ENCODE measurements at places on chromosomes 1 and 21.

DNA sequence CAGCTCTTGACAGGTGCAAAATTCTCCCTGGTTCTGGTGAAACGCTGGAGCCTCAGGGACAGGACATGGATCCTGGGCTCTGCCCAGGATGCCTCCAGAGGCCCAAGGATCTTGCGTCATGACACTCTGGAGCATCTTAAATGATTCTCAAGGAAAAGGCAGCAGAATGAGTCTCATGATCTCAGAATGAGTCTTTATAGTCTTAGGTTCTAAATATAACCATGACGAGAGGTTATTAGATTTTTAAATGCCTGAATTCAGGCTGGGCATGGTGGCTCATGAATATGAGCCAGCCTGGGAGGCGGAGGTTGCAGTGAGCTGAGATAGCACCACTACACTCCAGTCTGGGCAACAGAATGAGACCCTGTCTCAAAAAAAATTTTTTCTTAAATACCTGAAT, 55.5 kb downstream of the ECE1 start:
- DNase-seq, result no peak

GRCh38 chr1:10561955-10562354, 87.2 kb downstream of the PEX14 start:
- no peak for DNase-seq

DNA sequence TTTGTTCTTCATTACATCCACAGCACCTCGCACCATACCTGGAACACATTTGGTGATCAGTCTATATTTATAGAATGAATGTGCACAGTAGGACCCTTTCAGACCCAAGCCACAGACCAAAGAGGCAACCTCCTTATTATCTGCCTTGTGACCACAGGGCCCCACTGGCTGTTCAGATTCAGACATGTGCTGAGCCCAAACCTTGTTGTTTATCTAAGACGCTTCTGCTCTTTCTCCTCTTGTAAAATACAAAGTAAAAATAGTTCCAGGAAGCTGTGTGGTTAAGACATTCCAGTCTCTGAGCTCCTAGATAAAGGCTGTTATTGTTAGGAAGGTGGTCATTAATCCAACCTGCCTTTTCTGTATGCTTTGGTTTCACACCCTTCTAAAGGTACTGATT, 3.6 kb upstream of the SCMH1 start:
- no peak for DNase-seq

GRCh38 chr1:160705742-160706141, 5.9 kb downstream of the CD48 start:
- no peak for DNase-seq

- DNase-seq, result no peak
Observed at GRCh38 chr1:229392936-229393335, 41.0 kb downstream of the ACTA1 start.

DNA sequence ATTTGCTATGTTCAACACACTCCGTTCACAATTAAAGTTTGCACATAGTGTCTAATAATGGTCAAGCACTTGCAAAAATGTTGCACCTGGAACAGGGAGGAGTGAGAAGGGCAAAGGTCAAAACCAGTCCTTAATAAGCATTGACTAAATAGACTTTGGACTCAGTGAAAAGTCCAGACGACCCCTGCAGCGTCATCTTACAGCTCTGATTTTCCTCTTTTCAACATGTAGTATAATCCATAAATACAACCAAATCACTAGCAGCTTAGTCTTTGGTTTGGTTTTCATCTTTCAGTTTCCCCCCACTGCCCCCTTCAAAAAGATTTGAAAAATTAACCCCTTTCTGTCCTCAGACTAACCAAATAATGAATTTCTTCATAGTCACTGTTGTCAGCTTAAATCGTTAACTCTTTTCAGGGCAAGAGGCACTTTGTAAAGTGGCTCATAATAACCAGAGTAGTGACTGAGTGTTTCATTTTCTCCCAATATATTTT, 290.3 kb downstream of the PTPRC start:
- no peak for DNase-seq

DNA sequence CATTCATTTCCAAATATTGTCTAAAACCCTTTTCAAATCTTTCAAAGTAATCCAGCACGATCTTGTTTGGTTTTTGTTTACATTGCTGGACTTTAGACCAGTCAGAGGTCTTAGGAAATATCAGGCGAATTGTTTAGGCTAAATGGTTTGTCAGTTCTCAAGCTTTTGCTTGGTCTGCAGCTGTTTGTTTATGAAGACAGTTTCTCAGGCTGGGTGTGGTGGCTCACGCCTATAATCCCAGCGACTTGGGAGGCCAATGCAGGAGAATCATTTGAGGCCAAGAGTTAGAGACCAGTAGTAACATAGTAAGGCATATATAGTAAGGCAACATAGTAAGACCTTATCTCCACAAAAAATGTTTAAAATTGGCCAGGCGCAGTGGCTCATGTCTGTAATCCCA, 77.5 kb downstream of the DNTTIP2 start:
- no peak for DNase-seq

DNA sequence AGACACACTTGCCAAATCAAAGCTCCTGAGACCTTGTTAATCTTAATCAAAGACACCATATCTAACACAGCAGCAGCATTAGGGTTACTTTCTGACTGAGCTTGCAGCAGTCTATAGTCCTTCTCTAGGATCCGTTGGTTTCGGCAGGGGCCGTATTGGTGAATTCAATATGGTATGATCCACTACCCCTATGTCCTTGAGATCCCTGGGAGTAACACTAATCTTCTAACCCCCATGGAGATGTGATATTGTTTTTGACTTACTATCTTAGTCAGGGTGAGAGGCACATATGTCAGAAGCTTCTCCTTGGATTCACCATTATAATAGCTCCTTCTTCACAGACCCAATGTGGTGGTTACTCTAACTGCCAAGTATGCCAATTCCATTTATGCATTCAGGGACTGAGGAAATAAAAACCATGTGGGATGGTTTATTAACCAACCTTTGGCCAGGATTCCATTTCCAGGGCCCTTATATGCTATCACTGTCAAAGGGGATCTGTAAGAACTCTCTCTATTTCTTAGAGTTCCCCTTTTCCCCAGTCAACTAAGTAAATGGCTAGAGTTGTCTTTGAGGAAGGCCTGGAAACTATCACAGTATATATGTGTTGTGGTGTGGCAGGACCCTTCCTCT, 673.6 kb upstream of the USP24 start:
- DNase-seq, result no peak

GRCh38 chr21:45860493-45861155, 120.9 kb upstream of the COL6A1 start:
- DNase-seq, result no peak

GRCh38 chr21:42222821-42223390, 4.0 kb downstream of the ABCG1 start:
- DNase-seq, result no peak

DNA sequence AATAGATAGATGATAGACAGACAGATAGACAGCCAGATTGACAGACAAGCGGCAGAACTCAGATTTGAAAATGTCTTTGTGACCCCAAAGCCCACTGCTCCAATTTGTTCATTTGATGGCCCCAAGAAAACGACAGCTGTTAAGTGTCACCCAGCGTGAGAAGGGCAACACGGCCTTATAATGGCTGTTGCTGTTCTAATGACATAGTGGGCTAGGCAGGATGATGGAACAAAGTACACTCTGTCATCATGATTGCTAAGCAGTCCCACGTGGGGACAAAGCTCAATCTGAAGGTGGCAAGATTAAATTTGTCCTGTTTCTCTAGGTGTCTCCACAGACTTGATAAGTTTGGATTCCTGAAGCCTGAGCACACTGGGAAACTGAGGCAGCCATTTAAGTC, 112.9 kb downstream of the DAB1 start:
- no peak for DNase-seq

DNA sequence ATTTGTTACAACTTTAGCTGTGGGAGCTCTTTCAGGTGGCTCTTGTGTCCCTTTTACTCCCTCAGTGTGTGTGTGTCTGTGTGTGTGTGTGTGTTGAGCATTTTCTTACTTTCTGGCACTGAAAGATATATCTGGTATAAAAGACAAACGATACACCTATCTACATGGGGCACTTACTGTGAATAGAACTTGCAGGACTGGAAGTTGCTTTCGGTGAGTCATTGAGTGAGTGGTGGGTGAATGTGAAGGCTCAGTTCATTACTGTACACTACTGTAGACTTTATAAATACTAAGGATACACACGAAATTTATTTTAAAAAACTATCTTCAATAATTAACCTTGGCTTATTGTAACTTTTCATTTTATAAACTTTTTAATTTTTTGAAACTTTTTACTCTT, 38.7 kb downstream of the BTBD8 start:
- DNase-seq, result no peak

DNA sequence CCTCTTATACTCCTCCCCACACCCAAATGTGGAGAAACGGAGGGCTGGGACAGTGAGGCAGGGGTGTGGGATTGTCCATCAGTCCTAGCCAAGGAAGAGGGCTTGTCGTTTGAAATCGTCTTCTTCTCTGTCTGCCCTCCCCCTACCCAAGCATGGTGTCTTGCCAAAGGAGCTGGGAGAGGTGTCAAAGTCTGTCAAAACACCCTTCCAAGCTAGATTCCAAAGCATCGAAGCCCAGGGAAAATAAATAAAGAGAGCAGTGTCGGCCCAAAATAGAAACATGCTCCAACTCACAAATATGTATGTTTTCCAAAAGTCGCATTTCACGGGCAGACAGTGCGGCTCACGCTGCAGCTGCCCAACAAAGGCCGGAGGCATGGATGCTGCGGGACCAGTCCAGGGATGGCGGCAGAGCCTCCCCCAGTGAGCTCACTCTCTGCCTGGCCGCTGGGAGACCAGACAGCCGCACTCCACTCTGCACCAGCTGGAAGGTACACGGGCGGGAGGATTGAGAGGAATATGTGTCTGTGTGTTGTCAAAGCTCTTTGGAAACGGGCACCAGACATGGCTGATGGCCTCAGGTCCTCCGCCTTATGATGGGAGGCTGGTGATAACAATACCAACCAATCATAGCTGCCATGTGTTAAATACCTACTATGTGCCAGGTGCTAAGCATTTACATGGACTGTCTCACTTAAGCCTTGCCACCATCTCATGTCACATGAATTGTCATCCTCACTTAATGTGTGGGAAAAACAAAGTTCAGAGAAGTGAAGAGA, 3.9 kb downstream of the DISP3 start:
- DNase-seq, result no peak

- DNase-seq, result no peak
Observed at GRCh38 chr21:26508903-26509302, 64.2 kb downstream of the CYYR1 start.

DNA sequence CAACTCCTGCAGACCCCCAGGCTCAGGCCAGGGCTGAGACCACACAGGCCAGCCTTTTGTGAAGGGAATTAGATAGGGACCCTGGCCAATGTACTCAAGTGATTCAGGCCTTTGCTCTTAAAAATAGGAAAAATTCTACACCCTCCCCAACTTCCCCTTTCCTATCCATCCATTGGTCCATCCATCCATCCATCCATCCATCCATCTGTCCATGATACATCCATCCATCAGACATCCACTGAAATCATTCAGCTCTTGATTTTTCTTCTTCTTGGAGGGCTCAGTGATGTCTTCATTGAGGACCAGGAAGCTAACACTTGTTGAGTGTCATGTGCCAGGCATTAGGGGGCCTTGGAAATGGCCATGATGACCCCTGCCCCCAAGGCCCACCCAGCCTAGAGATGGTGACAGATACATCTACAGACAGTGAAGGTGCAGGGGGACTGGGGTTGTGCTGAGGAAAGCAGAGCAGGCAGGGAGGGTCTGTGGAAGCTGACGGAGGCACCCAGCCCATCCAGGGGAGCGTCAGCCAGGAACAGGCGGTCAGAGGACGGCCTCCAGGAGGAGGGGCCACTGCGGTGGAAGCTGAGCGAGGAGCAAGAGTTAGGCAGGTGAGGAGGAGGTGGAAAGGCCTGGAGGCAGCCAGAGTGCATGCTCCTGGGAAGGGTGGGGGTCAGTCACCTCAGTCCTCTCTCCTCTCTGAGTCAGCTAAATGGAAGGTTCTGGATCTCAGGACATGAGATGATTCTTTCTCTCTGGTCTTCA, 81.9 kb downstream of the EPHB2 start:
- DNase-seq, result no peak

DNA sequence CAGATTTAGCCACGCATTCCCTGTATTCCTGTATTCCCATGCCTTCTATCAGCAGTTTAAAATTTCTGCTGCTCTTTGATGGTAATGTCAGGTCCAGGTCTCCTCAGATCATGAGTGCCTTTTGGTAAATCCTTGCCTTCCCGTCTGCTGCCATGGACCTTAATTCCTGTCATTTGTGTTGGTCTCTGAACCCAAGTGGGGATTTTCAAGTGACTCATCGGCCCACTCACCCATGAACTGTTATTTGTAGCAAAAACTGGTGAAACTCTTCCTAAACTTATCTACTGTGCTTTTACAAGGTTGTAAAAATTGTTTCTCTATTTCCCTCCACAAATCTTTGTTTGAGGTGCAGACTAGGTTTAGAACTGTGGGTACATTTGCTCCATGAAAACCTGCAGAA, 47.4 kb downstream of the ACTN2 start:
- DNase-seq, result no peak

- DNase-seq, result no peak
Observed at GRCh38 chr1:175797576-175797975, 54.2 kb upstream of the TNR start.

- no peak for DNase-seq
Observed at GRCh38 chr1:204366759-204367158, 7.0 kb upstream of the PLEKHA6 start.

DNA sequence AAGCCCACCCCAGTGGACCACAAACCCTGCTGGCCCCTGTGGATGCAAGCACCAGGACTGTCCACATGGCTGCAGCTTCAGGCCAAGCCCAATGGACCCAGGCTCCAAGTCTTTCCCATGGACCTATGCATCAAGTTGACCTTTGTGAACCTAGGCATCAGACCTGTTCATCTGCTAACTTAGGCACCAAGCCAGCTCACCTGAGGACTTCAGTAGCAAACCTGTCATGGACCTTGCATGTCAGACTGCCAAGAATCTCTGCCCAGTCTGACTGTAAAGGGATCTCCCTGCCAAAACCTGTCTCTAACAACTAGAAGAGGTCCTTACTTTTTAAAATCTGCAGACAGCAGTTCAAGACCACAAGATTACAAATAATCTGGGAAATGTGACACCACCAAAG, 37.8 kb downstream of the FMO3 start:
- DNase-seq, result no peak

GRCh38 chr21:35036465-35037383, 12.4 kb downstream of the RUNX1 start:
- DNase-seq, result peak; percentile 59

- DNase-seq, result no peak
Observed at GRCh38 chr1:208557723-208558094, 313.5 kb upstream of the PLXNA2 start.

- DNase-seq, result no peak
Observed at GRCh38 chr1:10903821-10904220, 107.4 kb upstream of the CASZ1 start.

- DNase-seq, result no peak
Observed at GRCh38 chr1:84756455-84757082, 66.3 kb upstream of the SSX2IP start.

- no peak for DNase-seq
Observed at GRCh38 chr1:182783068-182783467, 6.5 kb upstream of the NPL start.

DNA sequence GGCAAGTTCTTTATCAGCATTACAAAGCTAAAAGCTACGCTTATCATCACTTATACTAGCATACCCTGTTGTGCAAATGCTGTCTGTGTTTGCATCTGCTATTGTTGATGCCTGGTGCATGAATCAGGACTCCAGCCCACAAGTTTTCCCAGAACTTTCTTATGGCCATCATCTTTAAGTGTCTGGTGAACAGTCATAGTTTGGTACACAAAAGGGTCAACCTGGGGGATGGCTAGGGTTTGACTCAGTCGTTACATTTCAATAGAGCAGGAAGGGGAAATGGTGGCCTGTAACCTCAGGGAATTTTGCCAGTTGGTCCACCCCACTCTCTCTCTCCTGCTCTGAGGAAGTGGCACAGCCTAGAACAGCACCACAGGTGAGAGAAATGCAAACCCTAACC, 35.4 kb downstream of the SELL start:
- no peak for DNase-seq

All from T-helper 2 cell treated with Interferon-gamma antibody and Interleukin-4, amounts not matched to agents 5 μg/mL and 100 μg/mL, for 36 hours (primary cell).